Left ventricle myocardium superior (tissue), 1 donor: ENCODE measurements at places on chromosomes 4 and X.

DNA sequence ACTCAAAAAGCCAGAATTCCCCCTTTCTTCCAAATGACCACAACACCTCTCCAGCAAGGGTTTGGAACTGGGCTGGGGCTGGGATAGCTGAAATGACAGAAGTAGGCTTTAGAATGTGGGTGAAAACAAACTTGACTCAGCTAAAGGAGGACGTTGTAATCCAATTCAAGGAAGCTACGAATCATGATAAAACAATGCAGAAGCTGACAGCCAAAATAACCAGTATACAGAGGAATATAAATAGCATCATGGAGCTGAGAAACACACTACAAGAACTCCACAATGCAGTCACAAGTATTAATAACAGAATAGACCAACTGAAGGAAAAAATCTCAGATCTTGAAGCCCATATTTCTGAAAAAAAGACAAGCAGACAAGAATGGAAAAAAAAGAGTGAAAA, 95.8 kb upstream of the TET2 start:
- no peak for DNase-seq

DNA sequence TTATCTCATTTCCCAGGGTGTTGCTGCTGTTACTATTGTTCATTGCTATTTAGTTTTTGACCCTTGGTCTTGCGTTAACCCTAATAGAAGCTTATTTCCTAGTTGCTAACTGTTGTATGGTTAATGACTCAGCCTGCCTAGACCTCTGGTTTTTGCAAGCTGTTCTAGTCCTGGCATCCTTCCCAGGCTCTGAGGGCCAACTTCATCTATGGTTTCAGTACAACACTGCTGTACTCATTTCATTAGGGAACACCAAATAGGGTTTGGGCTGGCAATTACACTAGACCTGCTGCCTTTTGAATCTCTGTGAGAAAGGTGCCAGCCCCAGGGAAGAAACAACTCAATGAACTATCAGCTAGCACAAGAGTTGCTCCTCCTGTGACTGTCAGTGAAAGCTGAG, 59.6 kb downstream of the DCX start:
- peak; percentile 27 for DNase-seq

- no peak for DNase-seq
These were observed 5.5 kb upstream of the ATP2B3 start for GRCh38 chrX:153511784-153512500.

- peak; percentile 84 for DNase-seq
These were observed 778 bp downstream of the CASP3 start for GRCh38 chr4:184648313-184649025.

DNA sequence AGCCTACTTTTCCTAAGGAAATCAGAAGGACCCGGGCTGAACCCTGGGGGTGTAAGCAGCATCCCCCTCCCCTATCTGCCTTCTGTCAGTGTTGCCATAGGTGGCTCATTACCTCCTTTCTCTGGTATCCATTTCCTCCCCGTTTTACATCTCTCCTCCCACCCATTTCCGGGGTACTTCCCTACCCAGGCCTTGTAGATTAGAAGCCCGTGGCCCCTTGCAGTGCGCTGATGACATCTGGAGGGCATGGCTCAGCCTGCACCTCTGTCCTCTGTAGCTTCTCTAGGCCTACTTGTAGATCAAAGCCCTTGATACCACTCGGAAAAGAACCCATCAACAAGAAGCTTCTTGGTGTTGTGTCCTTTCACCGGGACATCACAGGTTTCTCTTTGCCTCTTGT, 71.8 kb downstream of the NBDY start:
- DNase-seq, result no peak

DNA sequence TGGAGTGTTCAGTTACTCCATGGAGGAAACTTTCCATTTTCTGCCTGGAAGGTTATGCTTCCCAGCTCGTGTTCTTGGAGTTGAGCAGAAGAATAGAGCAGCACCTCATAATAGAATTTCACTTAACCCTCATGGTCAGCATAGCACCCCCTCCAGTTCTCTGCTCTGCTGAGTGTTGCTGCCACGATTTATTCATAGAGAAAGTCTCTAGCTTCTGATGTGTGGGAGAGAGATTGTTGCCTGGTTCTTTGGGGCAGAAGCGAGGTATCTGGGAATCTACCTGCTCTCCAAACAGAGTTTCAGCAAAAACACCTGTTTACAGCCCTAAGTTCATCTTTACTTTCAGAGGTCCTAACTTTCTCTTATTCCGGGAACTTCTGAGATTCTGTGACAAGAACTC, 3.9 kb upstream of the DTHD1 start:
- DNase-seq, result no peak

DNA sequence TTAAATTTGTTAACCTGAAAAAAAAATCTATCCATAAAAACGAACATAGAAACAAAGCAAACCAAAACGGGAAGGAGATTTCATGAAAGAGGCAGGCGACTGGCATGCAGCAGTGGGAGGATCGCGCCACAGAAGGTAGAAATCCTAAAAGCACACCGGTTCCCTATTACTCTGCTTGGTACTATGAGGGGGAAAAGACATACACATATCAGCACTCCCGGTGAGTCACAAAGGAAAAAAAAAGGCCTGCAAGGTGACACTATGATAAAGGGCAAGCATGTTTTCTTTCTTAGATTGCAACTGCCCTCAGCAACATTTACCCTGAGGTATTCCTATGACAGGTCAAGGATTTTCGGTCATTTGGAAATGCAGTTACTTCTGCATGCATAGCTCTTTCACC, 60.6 kb upstream of the NAP1L5 start:
- no peak for DNase-seq

DNA sequence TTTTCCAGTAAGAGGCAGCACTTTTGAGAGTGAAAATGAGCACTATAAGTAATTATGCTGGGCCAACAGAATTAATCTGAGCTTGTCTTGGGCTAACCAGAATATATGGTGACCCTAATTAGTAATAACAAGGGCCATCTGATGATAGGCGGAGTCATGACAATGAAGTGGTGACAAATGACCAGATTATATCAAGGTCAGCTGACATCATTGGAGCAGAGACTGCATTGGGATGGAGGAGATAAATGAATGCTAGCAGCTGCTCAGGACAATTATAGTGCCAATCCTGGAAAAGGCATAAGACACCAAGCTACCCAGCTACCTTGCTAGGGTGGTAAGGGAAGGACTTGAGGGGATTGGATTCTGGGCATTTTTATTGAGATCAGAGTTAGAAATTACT, 1548.7 kb downstream of the RPA4 start:
- no peak for DNase-seq

- DNase-seq, result no peak
These were observed 350.1 kb downstream of the GRXCR1 start for GRCh38 chr4:43242606-43243005.

DNA sequence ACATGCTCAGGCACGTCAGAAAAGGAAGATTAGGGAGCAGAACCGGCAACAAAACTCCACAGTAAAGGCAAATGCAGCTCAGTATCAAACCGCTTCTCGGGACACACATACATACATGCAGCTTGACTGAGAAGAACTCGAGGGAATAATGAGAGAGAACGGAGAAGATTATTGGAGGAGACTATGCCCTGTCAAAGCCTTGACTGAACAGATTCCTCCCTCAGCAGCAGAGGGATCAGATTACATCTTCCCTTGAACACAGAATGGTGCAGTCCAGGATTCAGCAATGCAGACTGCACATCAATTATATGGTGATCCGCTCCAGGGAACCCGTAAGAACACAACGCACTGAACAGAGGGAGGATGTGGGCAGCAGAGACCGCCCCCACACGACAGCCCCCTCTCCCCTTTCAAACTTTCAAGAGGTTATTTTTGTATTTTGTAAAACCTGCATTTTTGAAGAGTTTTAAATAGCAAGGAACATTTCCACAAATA, 183.2 kb downstream of the FBXW7 start:
- peak; percentile 41 for DNase-seq

DNA sequence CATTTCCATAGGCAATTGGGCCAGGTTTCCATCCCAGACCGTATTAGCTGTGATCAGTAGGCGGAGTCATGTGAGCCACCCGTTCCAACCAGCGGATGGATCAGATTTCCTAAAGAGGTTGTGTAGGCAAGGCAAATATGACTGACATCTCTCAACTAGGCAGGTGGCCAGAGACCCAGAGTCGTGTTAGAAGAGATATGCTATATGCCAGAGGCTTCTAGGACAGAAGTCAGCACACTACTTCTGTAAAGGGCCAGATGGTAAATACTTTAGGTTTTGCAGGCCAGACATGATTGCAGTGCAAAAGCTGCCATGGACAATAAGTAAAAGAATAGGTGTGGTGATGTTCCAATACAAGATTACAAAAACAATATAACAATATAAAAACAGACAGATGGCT, 788.4 kb downstream of the RPA4 start:
- DNase-seq, result no peak

DNA sequence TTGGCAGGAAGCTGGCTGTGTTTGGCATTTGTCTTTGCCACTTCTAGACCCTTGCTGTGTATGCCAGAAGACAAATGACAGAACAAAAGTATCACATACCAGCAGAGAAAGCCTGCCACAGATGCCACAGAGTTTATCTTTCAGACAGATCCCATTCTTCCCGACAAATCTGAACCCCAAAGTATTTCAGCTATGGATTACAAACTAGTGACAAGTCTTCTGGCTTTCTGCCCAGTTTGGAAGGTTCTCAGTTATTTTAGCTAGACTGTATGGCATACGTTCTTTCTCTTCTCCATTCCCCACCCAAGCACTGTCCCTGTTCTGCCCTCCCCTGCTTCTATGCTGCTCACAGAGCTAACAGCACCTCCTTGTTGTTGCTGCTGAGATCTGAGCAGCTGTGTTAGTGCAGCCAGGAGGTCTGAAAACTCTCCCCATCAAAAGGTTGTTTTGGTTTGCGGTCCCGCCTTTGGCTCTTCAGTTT, 236.7 kb downstream of the FRAS1 start:
- no peak for DNase-seq

DNA sequence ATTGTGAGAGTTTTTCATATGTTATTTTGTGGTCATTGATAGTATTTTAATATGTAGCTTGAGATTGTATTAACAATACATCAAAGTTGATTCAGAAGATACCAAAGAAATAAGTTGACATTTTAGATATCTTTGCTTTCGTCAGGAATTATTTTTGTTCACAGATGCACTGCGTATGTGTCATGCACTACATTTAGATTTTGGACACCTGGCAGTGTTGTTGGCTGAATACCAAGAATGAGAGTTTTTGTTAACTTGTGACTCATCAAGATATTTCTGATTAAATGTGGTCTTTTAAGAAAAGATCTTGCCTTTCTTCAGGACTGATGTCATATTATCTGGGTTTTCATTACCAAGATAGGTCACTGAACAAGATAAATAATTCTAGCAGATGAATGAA, 633.4 kb downstream of the CENPC start:
- no peak for DNase-seq
